ENCODE measurements at places on chromosomes 13 and 19.

- no peak for DNase-seq
Observed at GRCh38 chr13:71368336-71368735, 498.7 kb downstream of the DACH1 start.

DNA sequence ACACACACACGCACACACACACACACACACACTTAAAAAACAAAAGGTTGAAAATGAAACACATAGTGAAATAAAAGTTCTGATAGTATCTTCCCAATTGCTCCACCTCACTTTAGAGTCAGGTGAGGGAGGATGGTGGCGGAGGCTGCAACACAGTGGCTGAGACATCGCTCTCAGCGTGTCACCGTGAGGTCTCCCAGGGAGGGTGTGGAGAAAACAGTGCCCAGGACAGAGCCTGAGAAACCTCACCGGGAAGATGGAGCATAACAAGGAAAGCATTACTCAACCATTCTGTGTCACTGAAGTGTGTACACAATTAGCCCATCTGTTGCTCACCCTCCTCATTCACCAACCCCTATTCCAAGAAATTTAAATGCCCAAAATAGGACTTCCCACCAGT, 111.4 kb upstream of the USP29 start:
- DNase-seq: no peak

DNA sequence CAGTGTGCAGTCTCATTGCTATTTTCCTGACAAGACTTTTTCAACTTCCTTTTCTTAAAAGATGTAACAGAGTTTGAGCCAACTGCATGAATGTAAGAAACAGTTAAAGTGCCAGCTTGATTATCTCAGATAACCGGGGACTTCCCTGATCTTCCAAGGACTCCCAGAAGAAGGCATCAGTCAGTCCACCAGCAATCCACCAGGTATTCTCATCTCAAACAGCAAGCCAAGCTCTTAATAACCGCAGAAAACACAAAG, 350.1 kb downstream of the LIG4 start:
- no peak for DNase-seq

DNA sequence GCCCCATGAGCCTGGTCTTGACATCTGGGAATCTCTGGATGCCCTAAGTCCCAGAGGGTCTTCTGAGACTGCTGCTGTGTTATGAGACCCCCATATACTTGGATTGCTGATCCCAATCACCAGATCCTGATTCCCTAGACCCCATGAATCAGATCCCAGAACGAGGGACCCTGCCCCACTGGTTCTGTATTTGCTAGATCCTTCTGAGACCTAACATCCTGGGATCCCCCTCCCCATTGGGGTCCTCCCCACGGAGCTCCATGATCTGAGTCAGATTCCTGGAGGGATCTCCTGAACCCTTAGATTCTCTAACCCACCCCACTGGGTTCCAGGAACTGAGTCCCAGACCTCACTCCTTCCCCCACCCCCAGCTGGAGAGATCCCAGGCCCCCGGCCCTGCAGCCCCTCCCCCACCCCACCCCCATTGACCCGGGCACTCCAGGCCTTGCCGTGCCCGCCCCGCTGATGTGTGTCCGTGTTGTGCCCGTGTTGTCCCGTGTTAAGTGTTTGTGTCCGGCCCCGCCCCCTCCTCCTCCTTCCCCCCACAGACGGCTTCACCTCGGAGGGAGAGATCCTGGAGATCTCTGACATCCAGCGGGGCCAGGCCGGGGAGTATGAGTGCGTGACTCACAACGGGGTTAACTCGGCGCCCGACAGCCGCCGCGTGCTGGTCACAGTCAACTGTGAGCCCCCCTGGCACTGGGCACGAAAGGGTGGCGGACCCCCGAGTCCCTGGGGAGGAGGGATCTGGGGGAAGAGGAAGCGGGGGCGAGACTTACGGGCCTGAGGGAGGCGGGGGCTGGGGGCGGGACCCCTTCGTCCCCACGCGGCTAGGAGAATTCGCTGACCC, 15.0 kb downstream of the IGLON5 start:
- peak; percentile 31 for DNase-seq

DNA sequence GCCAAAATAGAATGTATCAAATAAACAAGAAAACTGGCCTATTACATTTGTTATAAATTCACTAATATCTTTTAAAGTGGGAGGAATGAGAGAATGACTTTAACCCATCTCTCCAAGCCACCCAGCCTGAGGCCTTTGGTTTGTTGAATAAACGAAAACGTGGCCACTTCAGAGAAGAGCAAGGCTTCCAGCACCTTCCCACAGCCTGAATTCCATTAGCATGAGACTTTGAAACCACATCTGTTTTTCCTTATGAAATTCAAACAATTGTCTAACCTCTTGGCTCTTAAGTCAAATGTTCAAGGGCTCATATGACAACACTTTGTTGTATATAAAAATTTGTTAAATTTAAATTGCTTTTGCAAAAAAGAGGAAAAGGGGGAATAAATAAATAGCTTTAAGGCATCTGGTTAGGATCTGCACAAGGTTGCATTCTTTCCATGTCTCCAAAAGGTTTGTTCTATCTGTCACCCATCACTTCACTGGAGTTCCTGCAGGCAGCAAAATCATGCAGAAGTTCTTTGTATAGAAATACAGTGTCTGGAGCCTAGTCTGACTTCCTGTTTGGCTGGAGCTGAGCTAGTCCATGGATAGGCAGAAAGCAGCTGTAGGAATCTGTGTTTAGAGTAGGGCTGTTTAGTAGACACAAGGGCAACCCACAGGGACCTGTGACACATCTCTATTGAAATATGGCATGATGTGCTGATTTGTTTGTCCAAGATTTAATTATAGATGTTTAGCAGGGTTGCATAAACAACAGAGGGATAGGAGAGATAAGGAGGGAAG, 502.3 kb downstream of the KCTD12 start:
- no peak for DNase-seq

DNA sequence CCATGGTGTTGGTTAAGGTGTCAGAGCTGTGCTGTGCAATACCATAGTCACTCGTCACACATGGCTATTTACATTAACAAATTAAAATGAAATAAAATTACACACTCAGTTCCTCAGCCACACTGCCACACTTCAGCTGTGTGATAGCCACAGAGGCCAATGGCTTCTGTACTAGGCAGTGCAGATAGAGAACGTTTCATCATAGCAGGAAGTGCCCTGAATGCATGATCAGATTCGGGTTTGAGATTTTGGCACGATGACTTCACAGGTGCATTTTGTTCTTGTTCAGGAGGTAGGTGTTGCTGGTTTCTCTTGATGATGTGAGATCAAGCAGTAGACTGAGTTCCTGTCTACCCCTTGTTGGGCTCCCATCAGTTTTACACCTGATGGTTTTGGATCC, 6.5 kb downstream of the ARMC6 start:
- no peak for DNase-seq

- no peak for DNase-seq
Observed at GRCh38 chr13:48653472-48653939, at the start of gene CYSLTR2. Gene CYSLTR2 (plus strand): TSS chr13:48653929. CDS start chr13:48706818, 52,889 bp downstream.

DNA sequence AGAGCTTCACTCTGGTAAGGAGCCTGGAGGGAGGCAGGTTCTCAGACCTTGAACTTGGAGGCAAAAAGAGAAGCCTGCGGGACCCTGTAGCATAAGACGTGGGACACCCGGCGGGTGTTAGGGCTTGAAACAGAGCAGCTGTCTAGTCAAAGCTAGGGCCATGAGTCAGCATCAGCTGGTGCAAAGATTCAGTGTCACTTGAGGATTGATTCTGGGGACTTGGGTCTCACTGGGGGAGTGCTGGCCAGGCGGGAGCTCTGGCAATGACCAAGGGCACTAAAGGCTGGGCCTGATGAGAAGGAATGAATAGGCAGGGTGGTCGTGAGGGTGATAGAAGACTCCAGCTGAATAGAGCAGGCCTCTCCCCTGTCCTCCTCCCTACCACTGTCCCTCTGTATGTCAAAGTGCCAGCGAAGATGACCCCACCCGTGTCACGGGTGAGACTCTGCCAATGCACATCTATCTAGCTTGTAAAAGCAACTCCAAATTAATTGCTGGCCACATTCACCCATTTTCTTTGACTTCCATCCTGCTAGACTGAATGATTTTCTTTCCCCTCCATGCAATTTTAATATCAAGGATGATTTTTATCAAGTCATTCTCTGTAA, 97.1 kb downstream of the MBNL2 start:
- DNase-seq: no peak

DNA sequence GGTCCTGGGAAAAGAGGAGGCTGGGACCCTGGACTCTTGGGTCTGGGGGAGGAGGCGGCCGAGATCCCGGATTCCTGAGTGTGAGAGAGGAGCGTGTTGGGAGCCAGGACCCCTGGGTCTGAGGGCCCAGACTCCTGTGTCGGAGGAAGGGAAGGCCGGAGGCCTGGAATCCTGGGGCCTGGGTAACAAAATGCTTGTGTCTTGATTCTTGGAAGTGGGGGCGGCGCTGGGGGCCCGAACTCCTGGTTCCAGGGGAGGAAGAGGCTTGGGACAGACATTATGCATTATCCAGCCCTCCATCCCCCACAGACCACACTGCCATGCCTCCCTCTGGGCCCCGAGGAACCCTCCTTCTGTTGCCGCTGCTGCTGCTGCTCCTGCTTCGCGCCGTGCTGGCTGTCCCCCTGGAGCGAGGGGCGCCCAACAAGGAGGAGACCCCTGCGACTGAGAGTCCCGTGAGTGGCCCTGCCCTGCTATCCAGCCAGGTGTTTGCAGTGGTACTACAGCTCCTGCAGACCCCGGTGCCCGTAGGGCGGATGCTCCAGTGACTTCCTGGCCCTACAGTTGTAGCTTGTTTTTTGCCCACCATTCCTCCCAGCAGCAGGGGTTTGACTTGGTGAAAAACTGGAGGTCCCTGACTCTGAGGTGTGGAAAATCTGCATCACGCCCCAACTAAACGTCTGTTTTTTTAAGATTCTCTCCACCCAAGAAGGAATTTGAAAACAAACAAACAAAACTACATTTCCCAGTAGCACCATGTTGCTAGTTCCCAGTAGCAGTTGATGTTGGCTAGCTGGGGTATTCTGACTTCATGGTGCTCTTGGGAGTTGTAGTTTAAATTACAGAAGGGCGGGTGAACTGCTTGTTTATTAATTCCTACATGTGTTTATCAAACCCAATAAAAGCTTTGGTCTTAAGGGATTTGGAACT, 630 bp downstream of the NUCB1 start:
- peak; percentile 35 for DNase-seq

- no peak for DNase-seq
Observed at GRCh38 chr13:47186471-47186870, 289.6 kb upstream of the HTR2A start.

DNA sequence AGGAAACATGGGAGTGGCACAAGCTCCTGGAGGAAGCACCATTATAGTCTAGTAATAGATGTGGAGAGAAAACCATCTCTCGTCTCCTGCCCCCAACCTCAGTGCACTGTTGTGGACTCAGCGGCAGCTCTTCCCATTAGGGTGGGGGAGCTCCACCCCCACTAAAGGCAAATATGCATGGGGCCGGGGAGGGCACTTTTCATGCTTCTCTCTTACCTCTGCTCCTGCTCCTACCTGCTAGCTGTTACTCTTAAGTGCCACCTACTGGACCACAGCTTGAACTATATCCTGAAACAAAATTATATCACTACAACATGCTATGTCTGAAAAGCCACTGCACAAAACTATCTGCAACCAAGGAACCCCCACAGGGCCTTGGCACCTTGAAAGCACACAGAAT, 112.6 kb upstream of the DACH1 start:
- no peak for DNase-seq

GRCh38 chr19:58361900-58362271, 665 bp downstream of the ZNF497 start:
- DNase-seq: peak; percentile 76

DNA sequence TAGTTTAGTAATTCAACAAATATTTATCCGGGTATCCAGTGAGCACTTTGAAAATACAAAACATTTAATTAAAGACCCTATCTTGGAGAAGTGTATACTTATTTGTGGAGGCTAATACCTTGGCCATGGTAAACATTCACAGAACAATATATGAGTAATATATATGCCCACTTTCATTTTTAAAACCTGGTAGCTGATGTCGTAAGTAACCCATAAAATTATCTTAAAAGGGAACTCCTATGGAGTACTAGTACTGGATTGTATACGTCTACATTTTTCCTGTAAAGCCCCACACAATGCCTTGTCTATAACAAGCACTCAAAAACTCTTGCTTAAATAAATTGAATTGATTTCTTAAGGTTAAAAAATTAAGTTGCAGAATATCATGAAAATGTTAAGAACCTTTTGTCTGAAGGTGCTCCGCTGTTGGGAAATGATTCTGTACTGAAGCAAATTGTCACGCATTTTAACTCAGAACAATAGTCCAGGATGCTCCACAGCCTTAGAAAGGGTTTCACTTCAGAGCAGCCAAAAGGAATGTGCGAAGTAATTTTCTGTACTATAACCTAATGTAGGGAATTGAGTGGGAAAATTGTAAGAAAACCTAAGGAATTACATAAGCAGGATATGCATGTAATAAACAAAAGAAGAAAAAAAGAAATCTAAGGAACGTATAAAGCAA, 58.9 kb upstream of the C1QTNF9 start:
- DNase-seq: no peak

- DNase-seq: peak; percentile 83
Observed at GRCh38 chr13:112587212-112587763, 665 bp downstream of the TUBGCP3 start.

DNA sequence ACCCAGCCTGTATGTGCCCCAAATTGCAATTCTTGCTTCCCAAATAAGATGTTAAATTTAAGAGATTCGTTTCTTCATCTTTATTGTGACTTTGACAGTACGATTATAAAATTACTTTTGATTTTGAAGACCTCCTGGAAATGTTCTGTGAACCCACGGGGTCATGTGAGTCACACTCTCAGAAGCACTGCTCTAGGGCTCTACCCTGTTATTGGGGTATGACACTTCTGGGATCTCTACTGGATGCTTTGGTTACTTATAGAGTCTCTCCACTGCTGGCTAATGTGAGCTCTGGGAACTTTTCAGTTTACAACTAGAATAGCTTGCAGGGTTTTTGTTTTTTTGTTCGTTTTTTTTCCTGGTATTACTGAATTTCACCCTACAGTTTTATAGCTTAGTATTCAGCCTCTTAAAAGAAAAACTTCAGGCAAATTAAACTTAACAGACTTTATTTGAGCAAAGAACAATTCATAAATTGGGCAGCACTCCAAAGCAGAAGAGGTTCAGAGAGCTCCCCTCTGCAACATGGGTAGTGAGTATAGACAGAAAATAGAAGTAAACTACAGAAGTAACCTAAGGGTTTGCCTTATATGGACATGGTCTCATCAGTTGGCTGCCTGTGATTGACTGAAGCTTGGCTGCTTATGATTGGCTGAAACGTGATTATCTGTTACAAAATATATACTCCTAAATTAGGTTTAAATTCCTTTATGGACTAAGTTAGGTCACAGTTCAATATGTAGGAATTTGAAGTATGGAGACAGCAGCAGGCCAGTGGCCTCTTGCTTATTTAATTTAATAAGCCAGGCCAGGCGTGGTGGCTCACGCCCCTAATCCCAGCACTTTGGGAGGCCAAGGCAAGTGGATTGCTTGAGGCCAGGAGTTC, 28.5 kb upstream of the PSPC1 start:
- no peak for DNase-seq

Measured in stimulated activated CD8-positive, alpha-beta memory T cell treated with anti-CD3 and anti-CD28 coated beads, Interleukin-4, amount 100 ng/mL, for 48 hours (primary cell).